ENCODE measurements at places on chromosomes 2 and 18. TPM values are rescaled to one million over a fixed set of nuclear protein-coding genes. Genes with fewer than 3 reads are reported as not detected.

The STAM2 gene
- total RNA-seq: 11.9 TPM

The IL1RL1 gene
- 1.3 TPM for total RNA-seq

The HYCC2 gene
- 3.1 TPM for total RNA-seq

The CAMKMT gene
- 5.7 TPM for total RNA-seq

The CFAP210 gene
- 0.33 TPM for total RNA-seq

The TMEM17 gene
- 5.1 TPM for total RNA-seq

The RGPD3 gene
- total RNA-seq: 0.19 TPM

The NTSR2 gene
- total RNA-seq: not detected

The NR4A2 gene
- 4.5 TPM for total RNA-seq

All from A549 treated with CpdA at 1 μM for 4 hours (cell line).